ENCODE measurements at places on chromosomes 4 and X.

GRCh38 chr4:150863456-150863855, 151.6 kb downstream of the LRBA start:
- no peak for DNase-seq

DNA sequence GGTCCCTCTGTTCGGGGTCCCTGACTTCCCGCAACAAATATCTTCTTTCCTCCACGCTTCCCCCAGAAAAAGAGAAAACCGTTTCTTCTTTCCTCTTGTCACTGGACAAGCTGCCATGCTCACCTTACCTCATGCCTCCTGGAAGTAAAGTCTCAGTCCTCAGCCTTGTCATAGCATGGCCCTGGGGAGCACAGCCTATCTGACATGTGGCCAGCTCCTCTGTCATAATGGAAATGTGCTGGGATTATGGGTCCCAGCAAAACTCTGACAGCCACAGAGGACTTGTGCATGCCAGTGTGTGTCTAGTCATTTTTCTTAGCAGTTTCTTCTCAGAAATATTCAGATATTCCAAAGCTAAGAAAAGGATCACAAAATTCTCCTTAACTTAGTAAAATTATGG, 122.4 kb downstream of the AASDH start:
- no peak for DNase-seq

- DNase-seq: no peak
Observed at GRCh38 chrX:121642415-121642814, 595.0 kb downstream of the GLUD2 start.

- DNase-seq: no peak
Observed at GRCh38 chr4:158993891-158994290, 109.0 kb upstream of the RAPGEF2 start.

DNA sequence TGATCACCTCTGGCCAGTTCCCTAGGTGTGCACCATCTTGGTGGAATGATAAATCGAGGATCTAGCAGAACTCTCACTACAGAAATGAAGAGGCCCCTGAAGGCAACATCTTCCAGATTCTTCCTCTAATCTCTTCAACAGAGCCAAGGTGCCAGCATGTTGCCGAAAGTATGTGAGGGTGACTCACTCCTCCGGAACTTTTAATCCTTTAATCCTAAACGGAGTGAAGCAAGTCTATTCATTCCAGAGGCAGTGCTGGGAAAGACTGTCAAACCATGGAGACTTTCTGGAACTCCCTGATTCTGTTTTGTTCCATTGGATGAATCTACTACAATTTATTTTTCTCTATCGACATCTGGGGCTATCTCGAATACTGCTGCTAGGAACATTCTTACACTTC, 68.7 kb downstream of the SUPT20HL2 start:
- DNase-seq: no peak

DNA sequence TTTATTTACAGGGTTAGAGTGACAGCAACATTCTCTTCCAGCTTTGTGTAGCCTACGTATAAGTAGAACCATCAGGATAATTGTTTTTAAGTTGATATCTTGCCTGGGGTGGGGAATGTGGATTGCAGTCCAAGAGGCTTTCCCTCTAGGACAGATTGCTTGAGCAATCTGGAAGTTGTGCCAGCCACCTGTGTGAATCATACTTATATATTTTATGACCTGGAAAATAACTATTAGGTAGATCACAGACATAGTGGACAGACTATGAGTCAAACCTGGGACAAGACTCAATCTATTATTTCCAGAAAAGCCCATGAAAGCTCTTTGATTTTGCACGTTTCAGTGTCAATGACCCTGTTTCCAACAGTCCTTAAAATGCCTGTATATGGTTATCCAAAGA, 98.9 kb downstream of the TLL1 start:
- DNase-seq: no peak

DNA sequence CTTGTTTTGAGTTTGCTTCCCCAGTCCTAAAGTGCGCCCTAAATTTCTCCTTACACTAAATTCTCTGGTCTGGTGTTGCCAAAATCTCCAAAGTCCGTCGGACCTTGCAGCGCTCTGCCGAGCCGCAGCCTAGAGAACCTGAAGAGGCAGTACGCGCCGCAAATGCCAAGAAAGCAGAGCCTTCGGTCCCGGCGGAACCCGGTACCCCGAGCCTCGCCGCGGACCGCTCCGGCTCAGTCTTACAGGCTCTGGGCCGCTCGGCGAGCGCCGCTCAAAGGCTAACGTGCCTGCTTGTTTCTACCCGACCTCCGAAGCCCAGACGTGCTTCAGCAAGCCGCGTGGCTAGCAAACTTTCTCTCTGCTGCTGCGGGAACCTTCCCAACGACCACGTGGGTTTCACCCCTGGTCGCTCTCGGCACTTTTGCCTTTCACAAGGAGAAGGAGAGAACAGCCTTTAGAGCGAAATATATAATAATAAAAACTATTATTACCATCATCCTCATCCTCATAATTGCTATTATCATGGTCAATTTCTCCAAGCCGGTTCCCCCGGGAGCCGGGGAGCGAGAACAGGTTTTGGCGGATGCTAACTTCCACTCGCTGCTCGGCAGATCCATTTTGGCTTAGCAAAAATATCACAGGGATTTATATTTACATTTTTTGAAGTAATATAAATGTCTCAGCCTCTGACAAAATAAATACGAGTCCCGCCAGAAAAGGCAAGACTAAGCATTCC, 2.2 kb upstream of the HTR2C start:
- no peak for DNase-seq

DNA sequence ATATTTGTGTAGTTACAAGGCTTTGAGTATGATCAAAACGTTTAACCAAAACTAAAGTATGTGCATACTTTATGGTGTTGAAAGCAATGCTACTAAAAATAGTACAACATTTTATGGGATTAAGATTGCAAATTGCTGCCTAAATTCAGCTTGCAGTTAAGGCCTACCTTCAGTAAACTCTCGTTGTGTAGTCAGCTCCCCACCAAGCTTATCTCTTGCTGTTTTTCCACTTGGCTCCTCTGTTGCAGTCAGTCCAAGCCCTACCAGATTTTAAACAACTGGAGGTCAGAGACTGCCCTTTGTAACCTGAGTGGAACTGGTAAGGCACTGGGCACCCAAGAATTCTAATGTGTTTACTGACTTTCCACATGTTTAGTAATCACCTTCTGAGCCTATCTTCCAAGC, 25.7 kb downstream of the AFF1 start:
- DNase-seq: no peak

DNA sequence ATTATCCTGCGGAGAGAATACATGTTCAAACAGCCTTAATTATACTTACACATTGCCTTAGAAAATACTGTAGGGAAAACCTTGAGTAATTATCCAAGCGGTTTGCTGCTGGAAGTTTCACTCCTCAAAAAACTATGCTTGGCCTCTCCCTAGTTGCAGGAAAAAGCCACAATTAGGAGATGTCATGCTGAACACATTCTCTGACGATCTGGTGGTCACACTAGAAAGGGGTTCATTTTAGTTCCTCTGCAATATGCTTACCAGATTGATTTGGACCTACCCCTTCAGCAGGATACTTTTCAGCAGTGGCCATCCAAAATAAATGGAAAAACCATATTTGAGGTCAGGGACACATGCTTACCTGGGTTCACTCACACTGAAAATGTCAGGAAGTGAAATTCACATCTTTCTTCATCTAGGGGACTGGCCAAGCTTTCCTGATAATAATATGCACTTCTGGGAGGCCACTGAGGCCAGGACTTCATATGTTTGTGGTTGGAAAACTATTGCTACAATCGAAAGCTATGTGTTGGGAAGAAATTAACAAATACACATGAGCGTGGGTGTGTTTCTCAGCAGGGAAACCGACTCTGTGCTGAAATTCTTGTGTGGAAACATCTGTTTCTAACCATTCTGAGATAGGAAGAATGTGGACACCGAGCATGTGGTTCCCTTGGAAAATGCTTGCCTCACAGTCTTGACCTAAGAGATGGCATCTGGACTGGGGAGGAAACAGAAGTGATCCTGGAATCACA, 68.8 kb downstream of the ATXN3L start:
- no peak for DNase-seq

GRCh38 chr4:138666366-138666765, 349.2 kb upstream of the NOCT start:
- no peak for DNase-seq

DNA sequence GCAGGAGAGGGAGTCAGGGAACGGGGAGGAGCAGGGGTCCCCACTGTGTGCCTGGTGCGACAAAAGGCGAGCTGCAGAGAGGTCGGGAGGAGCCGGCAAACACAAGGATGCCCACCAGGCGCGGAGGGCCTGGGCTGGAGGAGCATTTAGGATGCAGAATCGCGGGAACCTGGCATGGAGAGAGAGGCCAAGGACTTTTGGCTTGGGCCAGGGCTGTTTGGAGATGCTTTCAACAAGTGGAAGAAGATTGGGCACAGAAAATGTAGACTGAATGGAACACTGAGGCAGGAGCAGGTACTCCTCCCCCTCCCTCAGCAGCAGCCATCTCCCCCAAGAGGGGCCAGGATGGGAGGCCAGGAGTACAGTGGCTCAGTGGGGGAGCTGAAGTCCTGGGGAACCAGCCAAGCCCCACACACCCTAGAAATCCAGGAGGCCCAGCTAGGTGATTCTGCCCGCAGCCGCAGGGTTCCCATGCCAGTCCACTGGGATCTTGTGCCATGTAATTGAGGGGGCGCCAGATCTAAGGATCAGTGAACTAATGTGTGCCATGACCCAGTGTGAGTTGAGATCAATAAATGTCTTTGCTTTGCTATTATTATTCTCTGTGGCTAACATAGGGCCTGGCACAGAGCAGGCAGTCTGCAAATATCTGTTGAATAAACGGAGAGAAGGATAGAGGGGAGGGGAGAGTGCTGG, 1.1 kb upstream of the ABLIM2 start:
- DNase-seq: no peak

DNA sequence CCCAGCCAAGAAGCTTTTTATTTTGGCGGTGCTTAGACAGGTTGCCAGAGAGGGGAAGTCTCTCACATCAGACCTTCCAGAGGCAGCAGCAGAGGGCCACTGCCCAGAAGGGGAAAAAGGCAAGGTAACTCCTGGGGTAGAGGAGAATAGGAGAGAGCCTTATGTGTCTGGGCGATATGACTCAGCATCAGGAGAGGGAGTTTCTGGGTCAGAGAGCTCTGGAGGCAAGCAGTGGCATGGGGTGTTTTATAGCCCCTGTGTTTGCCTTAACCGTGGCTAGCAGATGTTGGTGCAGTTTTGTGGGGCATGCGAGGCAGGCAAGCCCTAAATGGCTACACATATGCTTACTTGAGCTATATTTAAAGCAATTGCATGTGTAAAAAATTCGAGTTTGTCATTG, 8.3 kb upstream of the ZXDB start:
- no peak for DNase-seq

GRCh38 chrX:69074726-69075125, 90.5 kb downstream of the PJA1 start:
- no peak for DNase-seq

DNA sequence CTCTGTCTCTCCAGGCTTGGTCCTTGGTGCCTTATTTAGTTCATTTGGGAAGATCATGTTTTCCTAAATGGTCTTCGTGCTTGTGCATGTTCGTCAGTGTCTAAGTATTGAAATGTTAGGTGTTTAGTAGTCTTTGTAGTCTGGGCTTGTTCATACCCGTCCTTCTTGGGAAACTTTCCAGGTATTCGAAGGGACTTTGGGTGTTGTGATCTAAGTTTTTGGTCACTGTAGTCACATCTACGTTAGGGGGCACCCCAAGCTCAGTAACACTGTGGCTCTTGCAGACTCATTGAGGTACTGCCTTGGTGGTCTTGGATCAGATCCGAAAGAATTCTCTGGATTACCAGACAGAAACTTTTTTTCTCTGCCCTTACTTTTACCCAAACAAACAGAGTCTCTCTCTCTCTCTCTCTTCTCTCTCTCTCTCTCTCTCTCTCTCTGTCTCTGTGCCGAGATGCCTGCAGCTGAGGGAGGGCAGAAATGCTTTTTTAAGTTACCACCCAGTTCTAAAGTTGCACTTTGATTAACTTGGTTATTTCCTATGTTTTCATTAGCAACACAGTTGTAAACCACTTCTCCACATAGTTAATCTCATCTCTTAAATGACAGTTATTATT, 67.6 kb upstream of the SLC7A3 start:
- DNase-seq: peak; percentile 45

DNA sequence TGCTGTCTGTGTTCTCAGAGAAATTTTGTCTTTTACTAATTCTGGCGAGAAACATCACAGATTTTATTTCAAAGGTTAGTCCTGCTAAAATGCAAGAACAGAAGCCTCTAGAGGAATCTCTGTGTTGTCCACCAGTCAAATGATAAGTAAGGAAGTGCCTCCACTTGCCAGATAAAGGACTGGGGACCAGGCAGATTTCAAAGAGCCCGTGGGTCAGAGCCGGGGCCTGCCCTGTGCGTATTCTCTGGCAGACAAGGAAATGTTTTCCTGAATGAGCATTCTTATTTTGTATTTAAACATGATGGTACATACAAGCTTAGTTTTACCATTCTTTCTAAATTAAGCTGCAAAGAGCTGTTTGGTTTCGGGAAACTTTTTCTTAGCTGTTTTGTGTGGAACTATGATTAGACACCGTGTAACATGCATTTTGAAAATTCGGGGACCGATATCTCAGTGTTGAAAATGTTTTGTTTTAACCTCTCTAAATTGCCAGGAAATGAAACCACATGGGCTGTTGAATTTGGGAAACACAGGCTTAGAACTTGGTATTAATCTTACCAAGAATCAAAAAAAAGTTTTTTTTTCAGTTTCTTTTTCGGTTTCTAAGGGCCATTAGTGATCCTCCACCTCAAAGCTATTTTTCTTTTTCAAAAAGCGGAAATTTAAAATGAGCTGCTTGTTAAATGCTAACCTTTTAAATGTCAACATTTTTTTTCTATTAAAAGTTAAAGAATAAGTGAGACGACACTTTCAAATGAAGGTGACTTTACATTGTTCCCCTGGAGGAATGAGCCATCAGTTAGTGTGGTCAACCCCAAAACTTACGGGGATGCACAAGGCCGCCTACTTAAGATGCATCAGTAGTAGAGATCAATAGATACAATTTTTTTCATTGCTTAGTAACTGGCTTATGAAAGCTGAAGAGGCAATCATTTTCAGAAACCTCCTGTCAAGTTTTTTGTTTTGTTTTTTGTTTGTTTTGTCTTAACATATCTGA, 89.6 kb upstream of the MTM1 start:
- DNase-seq: peak; percentile 50

- no peak for DNase-seq
Observed at GRCh38 chrX:111265486-111265885, 4.8 kb downstream of the CAPN6 start.

DNA sequence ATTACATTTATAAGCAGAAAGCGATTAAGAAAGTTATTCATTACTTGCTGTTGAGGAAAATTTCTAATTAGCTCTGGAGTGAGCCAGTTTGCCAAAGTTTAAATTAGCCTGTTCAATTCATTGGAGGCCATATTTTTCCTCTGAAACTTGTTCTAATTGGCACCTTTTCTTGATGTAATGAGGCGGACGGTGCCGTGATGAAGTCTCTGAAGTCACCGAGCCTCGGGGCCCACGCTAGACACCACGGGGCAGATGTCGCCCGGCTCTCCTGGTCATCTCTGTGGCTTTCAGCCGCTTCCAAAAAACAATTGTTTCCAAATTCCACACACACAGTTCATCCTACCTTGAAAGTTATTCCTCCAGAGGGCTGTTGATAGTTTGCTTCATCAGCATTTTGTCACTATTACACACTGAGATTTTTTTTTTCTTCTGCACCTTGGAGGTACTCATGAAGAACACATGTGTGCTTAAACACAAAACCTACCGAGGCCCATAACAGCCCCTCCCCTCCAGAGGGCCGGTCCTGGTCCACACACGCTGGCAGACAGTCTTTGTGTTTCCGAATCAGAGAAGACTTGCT, 3.9 kb upstream of the CTAG2 start:
- no peak for DNase-seq

GRCh38 chrX:141638550-141638949, 49.0 kb downstream of the SPANXA2 start:
- no peak for DNase-seq

- DNase-seq: no peak
Observed at GRCh38 chr4:15493411-15493810, 23.7 kb downstream of the CC2D2A start.
